SJCRH30 (cell line): ENCODE measurements at places on chromosomes 3 and 15. TPM values are rescaled to one million over a fixed set of nuclear protein-coding genes. Genes with fewer than 3 reads are reported as not detected.

Gene DUOX1
- not detected in 2 replicates for total RNA-seq

Gene FILIP1L
- total RNA-seq, result 3.7 and 5.0 TPM in 2 replicates

Gene TMEM207
- total RNA-seq, result not detected in 2 replicates

Gene SLC28A1
- not detected in 2 replicates for total RNA-seq

Gene SLC6A11
- total RNA-seq, result 0.03 TPM in 1 of 2 replicates, not detected in the other

Gene LINGO1
- 0.26 TPM in 1 of 2 replicates, not detected in the other for total RNA-seq

Gene A4GNT
- total RNA-seq, result 0.16 TPM in 1 of 2 replicates, not detected in the other

Gene INSYN1
- total RNA-seq, result 0.05 TPM in 1 of 2 replicates, not detected in the other

GRCh38 chr3:101803173-101803782 lies 24.3 kb downstream of the NXPE3 start:
- H3K27ac ChIP-seq, result no peak overlapping the region
- H3K4me1 ChIP-seq, result no peaks in the 10 kb centered on the region
- no peaks in the 10 kb centered on the region for H3K27me3 ChIP-seq
- peak; percentile 62 for DNase-seq
- no peak overlapping the region for H3K4me3 ChIP-seq
- peaks cover 39% of the 10 kb centered on the region for H3K36me3 ChIP-seq

- no peaks in the 10 kb centered on the region for H3K27me3 ChIP-seq
- H3K27ac ChIP-seq, result peak within 1 kb of the TSS; percentile 96
- peak; percentile 91 for DNase-seq
- peak within 1 kb of the TSS; percentile 75 for H3K4me3 ChIP-seq
- H3K36me3 ChIP-seq, result peaks cover 14% of the 10 kb centered on the region; the same call in 1 of the 2 replicates
- peaks cover 42% of the 10 kb centered on the region for H3K4me1 ChIP-seq
Measured at GRCh38 chr15:66293419-66294156, at the start of gene DIS3L. DIS3L (plus strand) TSS chr15:66293568; CDS start chr15:66293597, 29 bp downstream.

DNA sequence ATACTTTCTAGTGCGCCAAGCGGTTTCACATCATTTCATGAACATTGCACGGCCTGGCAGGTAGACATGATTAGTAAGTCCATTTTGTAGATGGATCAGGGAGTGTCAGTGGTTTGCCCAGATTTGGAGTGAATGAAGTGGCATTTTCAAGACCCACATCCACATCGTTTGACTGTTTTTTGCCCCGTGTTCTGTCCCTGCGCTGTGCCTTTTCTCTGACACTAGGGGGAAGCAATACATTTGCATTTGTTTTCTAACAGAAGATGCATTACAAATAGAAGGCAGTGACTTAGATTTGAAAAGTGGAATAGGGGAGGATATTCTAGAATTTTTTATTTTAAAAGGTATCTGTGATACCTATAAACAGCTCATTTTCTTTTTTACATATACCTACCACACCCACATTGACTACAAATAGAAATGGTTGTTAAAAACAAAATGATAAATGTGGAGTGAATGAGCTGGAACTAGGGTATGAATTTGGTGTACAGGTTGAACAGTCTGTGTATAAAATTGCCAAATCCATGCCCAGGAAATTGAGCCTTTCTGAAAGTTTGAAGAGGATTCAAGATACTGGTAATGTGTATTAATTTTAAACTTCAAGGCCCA lies 98.0 kb downstream of the USP13 start:
- no peak overlapping the region for H3K4me3 ChIP-seq
- no peak overlapping the region for H3K27ac ChIP-seq
- DNase-seq, result peak; percentile 17
- H3K36me3 ChIP-seq, result no peaks in the 10 kb centered on the region; the same call in none of the 2 replicates
- H3K27me3 ChIP-seq, result no peaks in the 10 kb centered on the region
- no peaks in the 10 kb centered on the region for H3K4me1 ChIP-seq

DNA sequence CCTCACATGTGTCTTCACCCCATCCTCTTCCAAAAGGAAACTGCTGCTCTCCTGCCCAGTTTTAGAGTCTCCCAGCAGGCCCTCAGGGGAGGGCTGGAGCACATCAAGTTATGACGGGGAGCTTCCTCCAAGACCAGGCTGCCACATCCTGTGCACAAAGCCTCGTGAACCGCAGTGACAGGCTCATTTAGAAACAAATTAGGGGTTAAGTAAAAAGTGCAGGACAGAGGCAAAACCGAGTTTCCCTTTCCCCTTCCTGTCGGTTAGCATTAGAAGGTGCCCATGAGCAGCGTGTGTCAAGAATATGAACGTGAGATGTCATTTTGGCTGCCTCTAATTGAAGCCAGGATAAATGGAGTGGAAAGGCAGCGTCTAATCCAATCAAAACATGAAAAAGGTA lies 199.7 kb downstream of the ARRDC4 start:
- H3K27ac ChIP-seq, result no peak overlapping the region
- H3K27me3 ChIP-seq, result no peaks in the 10 kb centered on the region
- no peak for DNase-seq
- H3K36me3 ChIP-seq, result no peaks in the 10 kb centered on the region

- no peak overlapping the region for H3K4me3 ChIP-seq
- no peaks in the 10 kb centered on the region for H3K27me3 ChIP-seq
- no peak overlapping the region for H3K27ac ChIP-seq
- DNase-seq, result no peak
- H3K4me1 ChIP-seq, result no peaks in the 10 kb centered on the region
Measured at GRCh38 chr3:24493746-24494617, 668 bp downstream of the THRB start.

DNA sequence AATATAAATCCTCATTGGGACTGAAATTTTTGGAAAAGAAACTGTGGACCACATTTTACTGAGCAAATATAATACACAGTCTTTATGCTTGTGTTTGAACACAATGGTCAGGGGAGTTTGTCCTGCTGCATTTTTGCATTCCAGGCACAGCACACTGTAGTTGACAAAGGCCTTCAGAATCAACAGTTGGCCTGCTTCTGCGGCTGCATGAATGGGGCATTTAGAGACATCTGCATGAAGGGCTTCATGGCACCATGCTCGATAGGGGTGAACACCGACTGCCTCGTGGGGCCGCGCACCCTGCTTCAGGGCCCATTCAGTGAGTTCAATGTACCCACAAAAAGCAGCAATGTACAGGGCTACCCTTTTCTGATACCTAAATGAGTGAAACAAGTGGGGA lies 15.4 kb upstream of the COMMD2 start:
- H3K4me3 ChIP-seq, result no peak overlapping the region
- DNase-seq, result no peak
- no peaks in the 10 kb centered on the region for H3K4me1 ChIP-seq
- H3K27me3 ChIP-seq, result no peaks in the 10 kb centered on the region; the same call in 1 of the 2 replicates

GRCh38 chr3:197960694-197961581 lies 921 bp downstream of the LMLN start:
- H3K36me3 ChIP-seq, result peaks cover 7% of the 10 kb centered on the region
- no peak for DNase-seq
- H3K27me3 ChIP-seq, result no peaks in the 10 kb centered on the region
- H3K27ac ChIP-seq, result peak overlapping the region; percentile 39; the same call in 1 of the 2 replicates
- peak overlapping the region; percentile 81 for H3K4me3 ChIP-seq
- H3K4me1 ChIP-seq, result 0 out of 2 replicates have a peak, but pooled peaks cover 2% of the 10 kb centered on the region

GRCh38 chr3:184360929-184361531 lies 375 bp downstream of the CLCN2 start:
- DNase-seq, result no peak
- H3K4me1 ChIP-seq, result no peaks in the 10 kb centered on the region; the same call in 1 of the 2 replicates
- H3K36me3 ChIP-seq, result peaks cover 10% of the 10 kb centered on the region
- H3K27me3 ChIP-seq, result no peaks in the 10 kb centered on the region
- H3K4me3 ChIP-seq, result peak overlapping the region; percentile 76

DNA sequence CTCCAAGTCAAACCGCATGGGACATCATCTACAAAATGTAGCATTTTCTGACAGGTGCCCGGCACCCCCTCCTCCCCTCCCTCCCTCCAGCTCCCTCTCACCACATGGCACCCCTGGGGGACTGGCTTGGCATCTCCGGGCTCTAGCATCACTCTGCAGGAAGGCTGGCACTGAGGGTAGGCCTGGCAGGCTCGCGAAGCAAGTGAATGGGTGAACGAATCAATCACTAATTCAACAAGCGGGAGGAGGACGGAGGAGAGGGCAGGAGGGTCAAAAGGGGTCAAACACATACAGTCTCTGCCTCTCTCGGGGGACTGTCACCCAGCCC lies 155.7 kb downstream of the NUP210 start:
- no peaks in the 10 kb centered on the region for H3K27me3 ChIP-seq
- no peaks in the 10 kb centered on the region for H3K36me3 ChIP-seq
- no peak overlapping the region for H3K27ac ChIP-seq
- no peaks in the 10 kb centered on the region for H3K4me1 ChIP-seq
- H3K4me3 ChIP-seq, result no peak overlapping the region
- no peak for DNase-seq

DNA sequence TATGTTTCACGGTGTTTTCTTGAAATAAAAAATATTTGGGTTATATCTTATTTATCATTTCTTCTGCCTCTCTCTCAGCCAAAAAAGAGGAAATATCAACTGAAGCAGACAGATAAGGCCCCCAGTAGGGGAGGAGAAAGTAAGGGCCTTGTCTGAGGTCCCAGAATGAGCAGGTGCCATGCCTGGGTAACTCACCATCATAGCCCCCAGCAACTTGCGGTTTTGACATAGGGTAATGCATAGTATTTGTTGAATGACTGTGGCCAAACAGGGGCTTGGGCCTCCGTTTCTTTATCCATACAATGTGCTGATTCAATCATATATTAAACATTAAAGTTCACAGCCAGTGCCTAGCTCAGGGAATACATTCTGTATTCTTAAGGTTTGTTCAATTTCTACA lies 119.6 kb downstream of the ABI3BP start:
- H3K27ac ChIP-seq, result no peak overlapping the region
- no peak for DNase-seq
- no peak overlapping the region for H3K4me3 ChIP-seq
- H3K4me1 ChIP-seq, result peaks cover 17% of the 10 kb centered on the region
- H3K27me3 ChIP-seq, result no peaks in the 10 kb centered on the region
- no peaks in the 10 kb centered on the region for H3K36me3 ChIP-seq

GRCh38 chr15:27686971-27687370 lies 412.1 kb downstream of the OCA2 start:
- H3K36me3 ChIP-seq, result no peaks in the 10 kb centered on the region
- no peak for DNase-seq
- H3K4me3 ChIP-seq, result no peak overlapping the region
- no peak overlapping the region for H3K27ac ChIP-seq
- H3K27me3 ChIP-seq, result no peaks in the 10 kb centered on the region

DNA sequence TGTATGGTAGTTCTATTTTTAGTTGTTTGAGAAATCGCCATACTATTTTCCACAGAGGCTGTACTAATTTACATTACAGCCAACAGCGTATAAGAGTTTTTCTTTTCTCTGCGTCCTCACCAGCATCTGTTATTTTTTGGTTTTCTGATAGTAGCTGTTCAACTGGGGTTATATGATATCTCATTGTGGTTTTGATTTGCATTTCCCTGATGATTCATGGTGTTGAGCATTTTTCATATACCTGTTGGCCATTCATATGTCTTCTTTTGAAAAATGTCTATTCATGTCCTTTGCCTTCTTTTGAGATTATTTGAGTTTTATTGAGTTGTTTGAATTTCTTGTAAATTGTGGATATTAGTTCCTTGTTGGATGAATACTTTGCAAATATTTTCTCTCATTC lies 114.6 kb downstream of the LRRK1 start:
- H3K4me3 ChIP-seq, result no peak overlapping the region
- no peak overlapping the region for H3K27ac ChIP-seq
- H3K4me1 ChIP-seq, result no peaks in the 10 kb centered on the region; the same call in 1 of the 2 replicates
- H3K27me3 ChIP-seq, result no peaks in the 10 kb centered on the region
- DNase-seq, result no peak
